ENCODE measurements at places on chromosomes 6 and 20. TPM values are rescaled to one million over a fixed set of nuclear protein-coding genes. Genes with fewer than 3 reads are reported as not detected.
A peak's percentile ranks its signal among the peaks of the same experiment; 100 is the strongest.

GRCh38 chr6:126064748-126065401 lies 78.5 kb downstream of the TRMT11 start:
- no peak for DNase-seq

- peak; percentile 74 for DNase-seq
Observed at GRCh38 chr6:28586962-28587745, 61.5 kb downstream of the GPX5 start.

Gene MSH5
- 62.2 TPM for polyA plus RNA-seq

Gene SRMS
- polyA plus RNA-seq: not detected

Measured in left kidney (tissue), 8 donors.